GM12865 (cell line): ENCODE measurements at places on chromosomes 13 and 19.

DNA sequence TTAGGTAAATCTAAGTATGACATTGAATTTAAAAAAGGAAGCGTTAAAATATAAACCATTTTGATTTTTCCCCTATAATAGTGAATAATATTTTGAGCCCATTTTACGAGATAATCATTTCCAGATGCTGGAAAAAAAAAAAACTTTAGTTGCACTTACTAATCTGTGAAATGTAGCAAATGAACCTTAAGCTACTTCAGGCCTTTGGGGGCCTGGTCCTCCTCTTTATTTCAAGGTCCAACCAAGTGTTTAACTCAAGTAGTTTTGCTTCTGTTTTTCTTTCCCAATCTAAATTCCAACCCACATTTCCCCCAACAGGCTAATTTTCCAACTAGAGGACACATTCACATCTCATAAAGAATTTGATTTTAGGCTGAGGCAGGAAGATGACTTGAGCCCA, 101.2 kb downstream of the TNFRSF19 start:
- DNase-seq: no peak

GRCh38 chr13:65336916-65337315, 1893.2 kb downstream of the PCDH9 start:
- no peak for DNase-seq

DNA sequence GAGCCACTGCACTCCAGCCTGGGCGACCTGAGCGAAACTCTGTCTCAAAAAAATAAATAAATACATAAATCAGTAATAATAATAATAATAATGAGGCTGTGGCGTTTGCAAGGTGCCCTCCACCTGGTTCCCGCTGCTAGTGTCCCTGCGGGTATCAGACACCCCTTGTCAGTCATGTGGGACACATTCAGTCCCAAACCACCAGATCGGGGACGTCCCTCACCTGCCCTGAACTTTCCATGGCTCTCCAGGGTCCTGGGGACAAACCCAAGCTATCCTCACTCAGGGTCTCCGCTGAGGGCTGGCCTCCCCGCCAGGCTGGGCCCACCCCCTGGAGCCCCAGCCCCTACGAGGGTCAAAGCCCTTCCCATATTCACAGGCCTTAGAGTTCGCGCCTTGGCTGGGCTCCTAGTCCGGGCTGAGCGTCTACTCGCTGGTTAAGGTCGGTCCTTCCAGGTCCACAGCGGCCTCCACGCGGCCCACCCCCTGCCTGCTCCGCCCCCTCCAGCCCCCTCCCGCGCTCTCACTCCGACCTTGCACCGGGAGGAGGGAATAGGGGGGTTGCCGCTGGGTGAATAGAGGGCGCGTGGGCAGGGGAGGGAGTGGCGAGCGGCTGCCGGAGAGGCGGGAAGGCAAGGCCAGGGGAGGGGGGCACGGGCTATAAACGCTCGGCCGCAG, 349 bp upstream of the KISS1R start:
- no peak for DNase-seq

DNA sequence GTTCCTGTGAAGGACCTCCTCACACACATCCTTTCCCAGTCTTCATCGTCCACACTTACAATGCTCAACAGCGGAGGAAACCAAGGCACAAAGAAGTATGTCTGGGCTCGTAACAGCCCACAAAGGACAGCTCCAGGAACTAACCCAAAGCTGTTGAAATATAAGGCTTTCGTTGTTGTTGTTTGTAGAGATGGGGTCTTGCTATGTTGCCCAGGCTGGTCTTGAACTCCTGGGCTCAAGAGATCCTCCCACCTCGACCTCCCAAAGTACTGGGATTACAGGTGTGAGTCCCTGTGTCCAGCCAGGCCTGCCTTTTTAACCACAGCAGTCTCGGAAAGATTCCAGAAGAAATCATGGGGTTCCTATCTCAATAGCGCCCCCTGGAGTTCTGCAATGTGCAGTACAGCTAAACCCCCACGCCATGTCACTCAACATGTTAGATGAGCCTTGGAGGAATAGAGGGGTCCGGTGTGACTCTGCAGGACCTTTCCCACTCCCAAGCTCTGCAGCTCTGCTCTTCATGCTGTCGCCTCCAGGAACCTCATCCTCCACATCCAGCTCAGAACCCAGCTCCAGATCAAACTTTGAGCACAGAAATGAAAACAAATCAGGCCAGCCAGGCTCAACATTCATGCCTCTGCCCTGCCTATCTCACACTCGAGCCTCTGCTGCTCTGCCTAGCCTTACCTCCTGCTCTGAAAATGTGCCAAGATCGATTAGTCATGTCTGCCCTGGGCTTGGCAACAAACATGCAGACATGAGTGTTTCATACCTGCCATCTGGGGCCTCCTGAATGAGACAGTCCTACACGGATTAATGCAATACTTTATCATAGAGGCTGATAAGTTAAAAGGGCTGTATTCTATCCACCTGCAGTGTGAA, 7.5 kb downstream of the PLA2G4C start:
- peak; percentile 53 for DNase-seq

GRCh38 chr13:35475212-35475959, 1.1 kb downstream of the MAB21L1 start:
- DNase-seq: peak; percentile 44

DNA sequence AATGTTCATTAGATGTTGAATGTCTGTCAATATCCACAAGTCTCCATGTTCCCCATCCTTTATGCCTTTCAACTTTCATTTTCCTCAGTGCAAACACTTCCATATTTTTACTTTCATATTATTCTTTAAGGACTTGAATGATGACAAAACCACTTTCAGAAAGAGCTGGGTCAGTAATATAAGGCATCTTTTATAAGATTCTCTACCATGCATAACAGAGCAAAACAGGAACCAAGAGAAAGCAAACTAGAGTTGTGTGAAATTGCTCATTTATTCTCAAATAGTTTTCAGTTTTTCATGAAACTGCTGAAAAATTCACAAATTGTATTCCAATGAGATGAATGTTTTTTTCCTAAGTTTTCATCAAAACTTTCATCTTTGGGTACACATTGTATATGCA, 1247.6 kb downstream of the PCDH17 start:
- DNase-seq: no peak

DNA sequence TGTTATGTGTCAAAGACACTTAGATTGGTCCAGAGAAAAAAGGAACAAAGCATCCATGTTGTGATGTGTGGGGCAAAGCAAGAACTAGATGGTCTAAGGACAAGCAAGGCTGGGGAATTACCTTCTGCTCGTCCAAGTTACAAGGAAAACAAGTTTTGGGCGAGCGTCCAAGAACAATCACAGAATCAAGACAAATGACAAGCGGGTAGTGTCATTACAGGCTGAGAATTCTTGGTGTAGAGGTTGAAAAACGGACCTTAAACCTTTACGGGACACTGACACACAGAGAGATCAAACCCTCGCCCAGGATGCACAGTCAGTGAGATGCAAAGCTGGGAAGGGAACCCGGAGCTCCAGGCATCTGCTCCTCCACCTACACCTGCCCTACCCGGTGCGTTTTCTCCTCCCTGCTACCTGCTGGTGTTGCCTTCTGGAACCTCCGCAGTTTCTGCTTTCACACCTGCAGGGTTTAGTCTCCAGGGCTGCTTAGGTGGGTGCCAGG, 515 bp upstream of the ZNF324B start:
- DNase-seq: no peak

- DNase-seq: peak; percentile 24
Observed at GRCh38 chr19:12647490-12648071, 19.0 kb downstream of the MAN2B1 start.

DNA sequence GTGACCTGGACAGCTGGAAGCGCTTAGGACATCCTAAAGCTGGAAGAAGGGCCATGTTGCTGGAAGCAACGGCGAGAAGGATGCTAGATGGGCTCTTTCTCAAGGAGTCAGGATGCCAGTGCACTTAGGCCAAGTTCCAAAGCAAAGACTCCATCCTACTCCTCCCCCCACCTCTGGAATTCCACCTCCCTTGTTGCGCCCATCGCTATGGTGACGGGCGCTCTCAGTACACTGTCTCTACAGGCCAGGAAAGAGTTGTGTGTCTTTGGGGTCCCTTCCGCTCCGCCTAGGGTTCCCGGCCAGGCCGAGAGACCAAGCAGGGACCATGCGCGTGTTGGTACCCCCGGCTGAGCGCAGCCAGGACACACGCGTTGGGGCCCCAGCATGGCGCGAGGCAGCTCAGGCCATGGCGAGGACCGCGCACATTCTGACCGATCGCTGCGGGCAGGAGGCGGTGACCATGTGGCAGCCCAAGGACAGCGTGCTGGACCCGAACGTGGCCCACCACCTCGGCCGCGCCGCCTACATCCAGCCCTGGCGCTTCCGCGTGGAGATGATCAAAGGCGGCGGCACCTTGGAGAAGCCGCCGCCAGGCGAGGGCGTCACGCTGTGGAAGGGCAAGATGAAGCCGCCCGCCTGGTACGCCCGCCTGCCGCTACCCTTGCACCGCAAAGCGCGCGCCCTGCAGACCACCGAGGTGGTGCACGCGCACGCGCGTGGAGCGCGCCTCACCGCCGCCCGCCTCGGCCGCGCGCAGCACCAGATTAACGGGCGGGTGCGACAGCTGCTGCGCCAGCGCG, 31.0 kb upstream of the SLC1A6 start:
- no peak for DNase-seq

DNA sequence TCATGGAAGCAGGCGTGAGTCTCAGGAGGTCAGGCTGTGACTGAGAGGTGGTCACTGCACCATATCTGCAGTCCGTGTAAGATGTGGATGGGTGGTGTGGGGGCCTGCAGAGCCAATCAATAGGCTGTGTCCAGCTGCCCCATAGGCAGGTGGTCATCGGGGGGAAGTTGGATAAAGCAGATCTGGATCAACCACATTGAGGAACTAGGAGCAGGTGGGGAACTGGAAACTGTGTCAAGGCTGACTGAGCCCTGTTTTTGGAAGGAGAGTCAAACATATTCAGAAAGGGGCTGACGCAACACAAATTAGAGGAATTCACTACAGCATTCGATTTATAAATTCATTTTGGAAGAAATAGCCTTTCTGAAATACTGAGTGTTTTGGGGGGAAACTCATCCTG, 15.0 kb downstream of the CLEC4M start:
- no peak for DNase-seq

GRCh38 chr13:89486065-89486464, 1814.9 kb downstream of the SLITRK5 start:
- DNase-seq: no peak

DNA sequence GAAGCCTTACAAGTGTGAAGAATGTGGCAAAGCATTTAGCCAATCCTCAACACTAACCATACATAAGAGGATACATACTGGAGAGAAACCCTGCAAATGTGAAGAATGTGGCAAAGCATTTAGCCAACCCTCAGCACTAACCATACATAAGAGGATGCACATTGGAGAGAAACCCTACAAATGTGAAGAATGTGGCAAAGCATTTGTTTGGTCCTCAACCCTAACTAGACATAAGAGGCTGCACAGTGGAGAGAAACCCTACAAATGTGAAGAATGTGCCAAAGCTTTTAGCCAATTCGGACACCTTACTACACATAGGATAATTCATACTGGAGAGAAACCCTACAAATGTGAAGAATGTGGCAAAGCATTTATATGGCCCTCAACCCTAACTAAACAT, 18.2 kb downstream of the ZNF726 start:
- no peak for DNase-seq

DNA sequence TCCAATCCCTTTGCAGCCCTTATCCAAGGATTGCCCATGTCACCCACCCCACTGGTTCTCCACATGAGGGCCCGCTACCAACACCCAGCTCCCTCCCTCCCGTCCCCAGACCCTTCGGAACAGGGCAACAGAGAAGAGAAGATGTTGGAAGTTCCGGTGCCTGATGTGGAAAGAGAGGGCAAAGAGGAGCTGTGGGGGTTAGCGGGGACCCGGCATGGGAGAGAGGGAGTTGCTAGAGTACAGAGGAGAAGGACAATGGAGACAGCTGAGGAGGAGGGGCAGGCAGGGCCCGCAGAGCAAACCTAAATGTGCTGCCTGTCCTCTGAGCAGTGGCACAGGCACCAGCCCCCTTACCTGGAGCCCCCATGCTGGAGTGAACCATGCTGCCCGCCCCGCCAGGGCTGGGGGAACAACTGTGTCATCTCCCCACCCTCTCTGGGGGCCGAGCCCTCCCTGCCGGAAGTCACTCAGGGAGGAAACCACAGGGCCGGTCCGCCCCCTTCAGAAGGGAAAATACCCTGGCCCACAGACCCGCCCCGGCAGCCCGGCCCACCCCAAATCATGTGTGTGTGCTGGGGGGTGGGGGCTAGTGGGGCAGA, at the start of gene POU2F2:
POU2F2 (minus strand) TSS at position 417 of the 599 bp plus-strand sequence; CDS start at position 382, 35 bp downstream.
- peak; percentile 84 for DNase-seq

DNA sequence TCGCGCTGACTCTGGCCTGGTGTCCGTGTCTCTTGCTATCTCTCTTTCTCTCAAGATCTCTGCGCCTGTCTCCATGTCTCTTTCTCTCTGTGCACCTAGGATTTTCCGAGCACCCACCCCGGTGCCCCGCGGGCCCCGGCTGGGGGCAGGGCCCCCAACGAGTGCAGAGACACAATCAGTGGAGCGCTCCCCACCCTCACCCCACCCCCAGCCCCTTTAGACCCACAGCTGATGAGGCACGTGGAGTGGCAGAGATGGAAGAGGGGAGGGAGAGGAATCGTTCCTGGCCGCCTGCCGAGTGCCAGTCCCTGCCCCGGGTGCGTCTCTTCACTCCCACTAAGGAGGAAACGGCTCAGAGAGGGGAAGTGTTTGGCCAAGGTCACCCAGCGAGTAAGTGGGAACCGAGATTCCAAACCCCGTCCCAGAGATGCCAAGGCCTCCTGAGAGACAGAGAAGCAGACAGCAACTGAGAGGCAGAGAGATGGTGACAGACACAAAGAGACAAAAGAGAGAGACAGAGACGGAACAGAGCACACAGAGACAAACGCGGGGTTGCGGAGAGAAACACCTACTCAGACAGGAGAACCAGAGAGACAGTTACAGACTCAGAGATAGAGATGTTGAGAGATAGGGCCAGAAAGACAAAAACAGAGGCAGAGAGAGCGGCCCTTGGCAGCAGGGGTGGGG, 626 bp upstream of the BCL3 start:
- DNase-seq: no peak

DNA sequence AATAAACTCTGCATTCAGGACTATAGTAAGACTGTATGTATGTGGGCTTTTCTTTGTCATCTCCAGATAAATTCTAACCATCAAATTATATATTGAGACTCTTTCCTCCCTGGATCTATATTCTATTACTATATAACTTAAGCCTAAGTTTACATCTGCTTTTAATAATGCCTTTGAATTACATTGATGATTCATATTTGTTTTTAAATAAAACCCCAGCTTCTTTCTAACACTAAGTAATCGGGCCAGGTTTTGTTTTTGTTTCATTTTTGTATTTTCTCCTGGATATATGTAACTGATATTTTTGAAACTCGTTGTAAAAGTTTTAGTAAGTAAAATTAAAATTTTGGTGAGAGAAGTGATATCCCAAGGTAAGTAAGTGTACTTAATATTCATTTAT, 1599.1 kb downstream of the PCDH9 start:
- no peak for DNase-seq
